ENCODE measurements at places on chromosomes 7 and 10.

DNA sequence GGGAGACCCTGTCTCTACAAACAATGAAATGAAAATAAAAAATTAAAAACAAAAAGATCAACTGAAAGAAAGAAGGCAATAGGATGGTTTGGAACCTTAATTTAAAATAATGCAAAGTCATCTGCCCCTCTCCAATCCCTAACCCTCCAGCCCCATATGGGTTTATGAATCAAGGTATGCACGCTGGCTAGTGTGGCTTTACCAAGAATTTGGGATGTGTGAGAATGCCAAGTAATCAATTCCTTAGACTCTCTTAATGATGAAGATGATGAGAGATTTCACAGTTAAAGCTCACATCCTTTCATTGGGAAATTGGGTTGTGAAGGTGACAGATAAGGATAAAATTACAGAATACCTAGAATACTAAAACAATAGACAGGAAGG is 147.1 kb upstream of the AOAH start:
- DNase-seq: no peak

- DNase-seq: no peak
Observed at GRCh38 chr7:130901209-130901783, 167.3 kb upstream of the KLF14 start.

GRCh38 chr7:157612009-157612663 is 275.3 kb downstream of the DNAJB6 start:
- no peak for DNase-seq

DNA sequence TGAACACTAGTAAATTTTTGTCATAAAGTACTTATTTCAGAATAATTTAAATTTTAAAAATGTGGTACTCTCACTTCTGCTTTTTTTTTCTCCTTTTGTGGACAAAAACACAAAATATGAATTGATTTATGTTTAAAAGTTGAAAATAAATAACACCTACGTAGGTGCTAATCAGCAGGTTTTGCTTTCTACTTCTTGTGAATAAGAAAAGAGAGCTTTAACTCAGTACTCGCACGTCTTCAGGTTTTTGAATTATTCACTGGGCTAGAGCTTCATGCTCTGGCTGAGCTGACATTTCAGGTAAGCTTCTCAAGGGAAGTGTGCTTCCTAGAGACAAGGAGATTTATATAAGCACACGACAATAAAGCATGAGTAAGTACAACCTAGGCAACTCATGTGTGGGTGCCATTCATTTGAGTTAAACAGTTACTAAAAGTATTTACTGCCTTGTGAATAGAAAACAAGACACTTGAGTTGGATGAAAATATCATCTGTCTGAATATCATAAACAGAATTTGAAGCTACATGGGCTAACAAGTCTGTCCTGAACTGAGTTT is 190.0 kb upstream of the POT1 start:
- DNase-seq: no peak

DNA sequence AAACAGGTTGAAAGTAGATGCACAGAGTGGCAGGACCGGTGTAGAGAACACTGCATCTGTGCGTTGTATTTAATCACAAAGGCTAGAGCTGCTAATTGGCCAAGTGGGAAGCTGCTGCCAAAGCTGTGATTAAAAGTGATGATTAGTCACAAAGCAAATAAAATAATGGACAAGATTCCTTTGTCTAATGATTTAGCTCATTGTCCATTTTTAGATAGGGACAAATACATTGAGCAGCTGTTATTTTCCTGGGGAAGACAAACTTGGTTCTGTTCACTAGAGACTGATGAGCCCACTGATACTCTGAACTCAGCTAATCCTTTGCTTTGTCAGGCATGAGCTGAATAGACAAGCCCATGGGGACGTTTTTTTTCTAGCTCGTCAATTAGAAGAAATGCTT is 19.7 kb downstream of the UBE3C start:
- DNase-seq: no peak

DNA sequence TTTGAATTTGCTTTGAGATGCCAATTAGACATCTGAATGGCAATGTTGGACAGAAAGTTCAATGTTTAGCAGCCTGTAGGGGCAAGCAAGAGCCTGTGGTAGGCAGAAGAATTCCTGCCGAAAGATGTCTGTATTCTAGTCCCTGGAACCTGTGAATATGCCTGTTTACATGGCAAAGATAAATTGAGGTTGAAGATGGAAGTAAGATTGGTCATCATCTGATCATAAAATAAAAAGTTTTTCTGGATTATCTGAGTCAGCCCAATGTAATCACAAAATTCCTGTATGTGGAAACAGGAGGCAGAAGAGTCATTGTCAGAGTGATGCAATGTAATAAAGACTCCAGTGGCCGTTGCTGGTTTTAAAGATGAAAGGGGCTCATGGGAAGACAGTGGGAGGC is 430.5 kb downstream of the MDFIC start:
- DNase-seq: no peak

DNA sequence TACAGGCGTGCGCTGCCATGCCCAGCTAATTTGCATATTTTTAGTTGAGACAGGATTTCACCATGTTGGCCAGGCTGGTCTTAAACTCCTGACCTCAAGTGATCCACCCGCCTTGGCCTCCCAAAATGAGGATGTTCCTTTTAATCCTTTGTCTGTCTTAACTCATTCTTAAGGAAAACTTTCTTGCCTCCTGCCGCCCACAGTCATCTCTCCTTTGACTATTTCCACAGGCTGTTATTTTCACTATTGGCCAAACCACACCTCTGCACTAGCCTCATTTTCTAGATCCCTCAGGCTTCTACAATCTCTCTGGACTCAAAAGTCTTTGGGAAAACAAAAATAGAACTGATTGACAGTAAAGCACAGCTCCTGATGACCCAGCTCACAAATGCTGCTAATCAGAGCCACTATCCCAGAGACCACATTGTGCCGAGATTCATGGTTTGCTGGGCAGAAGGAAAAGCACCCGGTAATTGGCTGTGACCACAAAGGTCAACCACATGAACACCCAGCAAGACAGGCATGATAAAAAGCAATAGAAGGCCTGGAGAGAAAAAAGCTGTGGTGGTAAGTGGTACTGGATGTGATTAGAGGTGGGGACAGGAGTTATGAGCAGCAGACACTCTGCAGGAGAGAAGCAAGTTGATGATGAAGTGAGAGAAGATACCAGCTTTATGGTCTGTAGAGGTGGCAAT is 44.1 kb upstream of the ZNRF2 start:
- no peak for DNase-seq

DNA sequence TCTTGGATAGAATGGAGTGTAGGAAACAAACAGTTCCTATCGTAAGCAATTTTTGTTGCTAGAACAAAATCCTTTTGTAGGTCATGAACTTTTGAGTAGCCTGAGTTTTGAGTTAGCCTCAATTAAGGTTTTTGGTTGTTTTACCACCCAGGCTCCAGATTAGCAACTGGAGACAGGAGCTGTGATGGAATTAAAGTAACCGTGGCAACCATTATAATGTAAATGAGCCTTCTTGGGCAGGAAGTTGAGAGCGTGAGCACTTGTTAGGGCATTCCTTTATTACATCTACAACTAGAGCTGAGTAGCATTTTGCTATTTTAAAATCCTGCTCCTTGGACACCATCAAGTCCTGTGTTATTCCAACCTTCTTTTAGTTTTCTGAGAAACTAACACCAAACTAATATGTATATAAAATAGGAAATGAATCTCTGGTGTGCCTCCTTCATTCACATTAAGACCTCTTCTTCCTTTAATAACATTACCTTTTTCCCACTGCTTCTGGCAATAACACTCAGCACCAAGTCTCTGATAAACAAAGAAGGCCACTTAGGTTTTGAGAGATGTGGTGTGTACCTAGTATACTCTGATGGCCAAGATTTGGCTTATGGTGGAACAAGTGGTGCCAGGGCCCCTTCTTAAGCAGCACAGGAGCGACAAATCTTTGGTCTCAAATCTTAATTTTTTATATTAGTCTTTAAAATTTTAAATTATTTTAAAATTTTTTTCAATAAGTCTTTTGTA is 34.0 kb downstream of the AHCYL2 start:
- no peak for DNase-seq

DNA sequence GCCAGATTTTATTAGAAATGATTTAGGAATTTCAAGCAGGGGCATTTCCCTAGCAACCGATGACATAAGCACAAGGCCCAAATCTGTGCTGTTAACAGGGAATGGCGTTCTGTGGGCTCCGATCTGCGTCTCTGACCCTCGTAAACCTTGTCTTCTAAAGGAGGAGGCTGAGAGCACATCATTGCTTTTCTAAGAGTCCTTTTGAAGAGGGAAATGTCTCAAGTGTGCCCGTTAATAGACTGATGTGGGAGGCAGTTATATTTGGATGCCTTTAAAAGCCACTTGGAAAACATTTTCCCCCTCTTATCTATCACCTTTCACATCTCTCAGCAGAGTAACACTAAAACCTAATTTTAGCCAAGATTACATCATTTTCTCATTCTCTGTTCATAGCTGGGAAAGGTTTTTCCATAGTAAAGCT is 424.1 kb upstream of the GALNT17 start:
- DNase-seq: no peak

DNA sequence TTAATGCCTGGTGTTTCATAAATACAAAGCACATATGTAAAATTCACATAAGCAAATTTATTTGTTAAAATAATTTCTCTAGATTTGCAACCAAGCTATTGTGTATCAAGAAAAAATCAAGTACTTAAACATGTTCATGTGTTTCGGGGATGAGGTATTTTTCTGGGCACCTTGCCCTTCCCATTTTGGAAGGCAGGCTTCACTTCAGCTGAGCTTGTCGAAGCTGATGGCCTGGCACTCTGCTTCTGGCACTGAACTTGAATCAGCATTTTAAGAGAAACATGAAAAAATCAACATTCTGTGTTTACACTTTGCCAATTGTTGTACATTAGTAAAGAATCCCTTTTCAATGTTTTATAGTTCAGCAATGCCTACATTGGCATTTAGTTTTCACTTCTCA is 179.1 kb upstream of the STEAP4 start:
- DNase-seq: no peak

- DNase-seq: no peak
Observed at GRCh38 chr10:123109466-123109865, 26.3 kb upstream of the HMX3 start.

DNA sequence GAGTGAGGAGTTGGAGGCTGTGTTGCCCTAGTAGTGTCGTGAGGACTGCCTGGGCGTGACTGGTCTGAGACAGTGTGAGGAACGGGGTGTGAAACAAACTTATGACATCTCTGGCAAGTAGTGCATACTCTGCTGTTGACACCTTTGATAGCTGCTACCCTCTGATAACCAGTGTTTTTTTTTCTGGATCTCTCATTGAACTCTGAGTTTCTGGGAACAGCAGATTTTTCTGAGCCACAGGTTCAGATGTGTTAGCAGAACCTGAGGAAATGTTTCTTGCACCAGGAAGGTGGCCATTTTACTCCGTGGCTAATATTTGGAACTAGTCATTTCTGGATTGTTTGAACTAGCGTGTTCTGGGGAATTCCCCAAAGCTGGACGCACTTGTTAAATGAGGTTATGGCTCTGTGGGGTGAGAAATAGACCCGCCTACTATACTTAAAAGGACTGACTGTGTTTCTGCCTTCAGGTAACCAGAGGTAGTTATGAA is 52.9 kb downstream of the AUTS2 start:
- no peak for DNase-seq

GRCh38 chr7:133819695-133820094 is 307.4 kb upstream of the LRGUK start:
- DNase-seq: no peak

- DNase-seq: no peak
Observed at GRCh38 chr10:81215498-81215897, 659.5 kb upstream of the NRG3 start.

GRCh38 chr7:70712942-70713341 is 419.0 kb upstream of the GALNT17 start:
- no peak for DNase-seq

DNA sequence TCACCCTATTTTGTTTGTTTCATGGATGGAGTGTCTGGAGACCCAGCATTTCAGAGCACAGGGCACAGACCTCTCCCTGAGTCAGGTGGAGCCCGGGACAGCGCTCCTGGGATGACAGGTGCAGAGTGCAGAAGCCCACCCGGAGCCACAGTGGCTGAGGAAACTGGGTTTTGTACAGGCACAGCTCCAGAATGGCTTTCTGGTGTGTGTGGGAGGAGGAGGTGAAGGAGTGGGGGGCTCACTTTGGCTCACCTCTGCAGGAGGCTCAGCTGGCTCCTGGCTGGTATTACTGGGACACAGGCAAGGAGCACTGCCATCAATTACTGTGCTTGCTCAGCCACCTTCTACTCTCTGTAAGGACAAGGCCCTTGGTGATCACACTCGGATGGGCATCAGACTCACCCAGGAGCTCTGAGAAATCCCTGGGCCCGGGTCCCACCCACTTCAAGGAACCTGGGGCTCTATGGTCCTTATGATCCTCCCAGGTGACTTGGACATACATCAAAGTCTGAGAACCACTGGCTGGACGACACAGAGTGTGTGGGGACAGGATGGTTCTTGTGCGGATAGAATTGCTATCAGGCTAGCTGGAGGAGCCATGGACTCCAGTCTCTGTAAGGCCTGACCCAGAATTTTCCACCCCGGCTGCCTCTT is 221.1 kb upstream of the ZNF32 start:
- DNase-seq: no peak

GRCh38 chr7:37433166-37433565 is 15.5 kb downstream of the ELMO1 start:
- no peak for DNase-seq

DNA sequence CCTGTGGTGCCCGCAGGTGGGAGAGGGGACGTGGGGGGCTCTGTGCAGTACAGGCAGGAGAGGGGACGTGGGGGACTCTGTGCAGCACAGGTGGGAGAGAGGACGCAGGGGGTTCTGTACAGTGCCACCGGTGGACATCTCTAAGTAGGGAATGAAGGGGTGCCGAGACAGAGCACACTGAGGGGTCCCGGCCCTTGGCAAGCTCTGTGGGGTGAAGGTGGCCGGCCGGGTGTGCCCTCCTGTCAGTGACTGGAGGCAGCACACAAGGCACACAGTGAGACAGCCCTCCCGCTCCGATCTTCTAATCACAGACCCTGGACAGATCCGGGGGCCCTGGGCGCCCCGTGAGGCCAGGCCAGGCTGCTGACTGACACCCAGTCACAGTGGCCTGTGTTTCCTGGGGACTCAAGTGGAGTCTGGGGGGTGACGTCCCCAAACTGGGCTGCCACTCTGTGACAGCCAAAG is 11.2 kb downstream of the GPR146 start:
- DNase-seq: no peak

GRCh38 chr7:99713995-99714570 is 20.9 kb downstream of the CYP3A7 start:
- DNase-seq: no peak

DNA sequence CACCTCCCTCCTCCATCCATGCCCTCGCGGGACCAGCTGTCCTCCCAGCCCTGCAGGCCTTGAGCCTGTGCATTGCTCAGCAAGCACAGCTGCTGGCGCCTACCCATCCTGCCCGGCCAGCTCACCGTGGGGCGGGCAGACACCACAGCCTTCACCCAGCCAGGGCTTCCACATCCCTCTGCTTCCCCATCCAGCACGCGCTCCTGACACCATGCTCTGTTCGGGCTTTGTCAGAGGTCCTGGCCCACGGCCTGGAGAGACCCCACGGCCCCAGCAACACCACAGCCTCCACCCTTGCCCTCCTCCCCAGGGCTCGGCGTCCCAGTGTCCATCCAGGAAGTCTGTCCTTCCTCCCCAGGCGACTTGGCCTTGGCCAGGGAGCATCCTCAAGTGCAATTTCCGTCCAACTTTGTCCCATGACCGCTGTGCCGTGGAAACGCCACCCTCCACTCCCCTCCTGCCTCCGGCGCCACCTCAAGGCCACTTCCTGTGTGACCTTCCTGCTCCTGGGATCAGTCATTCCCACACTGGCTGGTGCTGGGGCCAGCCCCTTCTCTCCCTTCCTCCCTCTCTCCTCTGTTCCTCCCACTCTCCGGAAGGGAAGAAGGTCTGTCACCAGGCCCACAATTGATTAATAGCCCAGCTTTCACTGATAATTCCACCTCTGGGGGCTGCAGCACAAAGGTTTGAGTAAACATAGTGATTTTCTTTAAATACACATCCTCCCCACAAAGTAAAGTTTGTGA is 71.5 kb upstream of the SMNDC1 start:
- no peak for DNase-seq

All from GF-D8 (cell line).